ENCODE measurements at places on chromosomes 1 and 21.
A peak's percentile ranks its signal among the peaks of the same experiment; 100 is the strongest.

GRCh38 chr1:168939110-168939946 lies 167.2 kb upstream of the ATP1B1 start:
- peak; percentile 56 for DNase-seq

GRCh38 chr1:84377480-84378095 lies 20.7 kb upstream of the DNASE2B start:
- no peak for DNase-seq

DNA sequence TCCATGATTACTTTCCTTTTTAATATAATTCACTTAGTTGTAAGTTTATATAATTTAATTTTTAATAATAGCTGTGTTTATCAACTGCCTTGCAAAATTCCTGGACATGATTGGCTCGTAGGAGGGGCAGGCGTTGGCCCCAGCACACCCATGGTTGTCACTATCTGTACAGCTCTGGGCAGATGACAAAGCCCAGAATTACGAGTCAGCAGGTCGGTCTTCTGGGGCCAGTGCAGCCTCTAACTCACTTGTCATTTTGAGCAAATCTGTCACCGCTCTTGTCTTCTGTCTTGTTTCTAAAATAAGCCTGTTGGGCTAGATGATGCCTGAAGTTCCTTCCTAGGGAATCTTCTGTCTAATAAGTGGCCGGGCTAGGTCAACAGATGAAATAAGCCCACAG lies 21.4 kb upstream of the LRRC38 start:
- no peak for DNase-seq

GRCh38 chr1:22288593-22289241 lies 145.8 kb upstream of the WNT4 start:
- no peak for DNase-seq

DNA sequence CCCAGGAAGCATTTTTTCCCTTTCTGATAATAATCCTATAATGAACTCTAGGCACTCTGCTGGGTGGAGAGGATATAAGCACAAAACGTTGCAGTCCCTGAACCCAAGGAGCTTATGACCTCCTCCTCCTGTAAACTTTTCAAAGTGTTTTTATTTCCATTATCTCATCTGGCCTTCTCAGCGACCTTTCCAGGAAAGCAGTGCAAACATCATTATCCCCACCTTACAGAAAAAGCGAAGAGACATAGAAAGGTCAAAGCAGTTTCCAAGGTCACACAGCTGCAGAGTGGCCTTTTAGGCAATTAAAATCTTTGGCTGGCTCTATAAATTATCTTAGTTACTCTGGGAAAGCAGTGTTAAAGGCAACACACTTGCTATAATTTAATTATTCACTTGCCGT lies 63.8 kb downstream of the OLFML3 start:
- no peak for DNase-seq

GRCh38 chr1:24963099-24963872 lies 33.2 kb upstream of the RUNX3 start:
- no peak for DNase-seq

- DNase-seq, result no peak
Observed at GRCh38 chr1:1540090-1540817, at the start of gene TMEM240. Gene TMEM240 (minus strand): TSS chr1:1540624. CDS start chr1:1540346, 278 bp downstream.

- DNase-seq, result no peak
Observed at GRCh38 chr1:162421258-162422164, 9.6 kb upstream of the SH2D1B start.

GRCh38 chr1:50830621-50831020 lies 129.4 kb downstream of the FAF1 start:
- no peak for DNase-seq

DNA sequence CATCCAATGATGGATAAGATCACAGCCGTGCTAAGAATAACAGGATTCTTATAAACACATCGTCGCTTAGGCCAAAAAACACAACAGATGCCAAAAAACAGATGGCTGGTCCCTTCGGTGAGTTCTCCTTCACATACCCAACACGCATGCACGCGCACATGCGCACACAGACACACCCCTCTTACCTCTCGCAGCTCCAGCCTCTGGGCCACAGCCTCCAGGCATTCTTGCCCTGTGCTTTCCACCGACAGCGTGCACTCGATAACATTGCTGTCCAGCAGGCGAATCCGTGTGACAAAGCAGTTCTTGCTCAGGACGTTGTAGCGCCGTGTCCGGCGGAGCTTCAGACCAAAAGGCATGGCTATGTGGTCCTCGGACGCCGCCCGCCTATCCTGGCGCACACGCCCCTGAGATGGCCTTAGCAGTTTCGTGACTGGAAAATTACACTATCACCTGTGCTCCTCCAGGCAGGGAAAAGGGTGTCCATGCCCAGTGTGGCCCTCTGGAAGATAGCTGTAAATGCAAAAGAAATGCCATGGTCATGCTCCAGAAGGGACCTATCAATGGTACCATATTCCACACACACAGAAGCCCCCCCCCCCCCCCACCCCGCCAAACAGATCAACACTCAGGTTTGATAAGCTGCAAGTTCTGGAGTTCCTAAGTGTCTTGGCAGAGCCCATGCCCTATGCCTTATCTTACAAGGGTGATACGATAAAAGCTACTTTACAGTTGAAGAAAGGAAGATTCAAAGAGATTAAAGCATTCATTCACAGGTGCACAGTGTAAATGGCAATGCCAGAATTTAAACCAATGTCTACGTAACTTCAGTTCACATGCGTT lies 86.7 kb downstream of the PTPN14 start:
- no peak for DNase-seq

- DNase-seq, result no peak
Observed at GRCh38 chr1:246794048-246794827, 70.0 kb downstream of the SCCPDH start.

- DNase-seq, result no peak
Observed at GRCh38 chr1:2316451-2316961, 74.8 kb downstream of the MORN1 start.

DNA sequence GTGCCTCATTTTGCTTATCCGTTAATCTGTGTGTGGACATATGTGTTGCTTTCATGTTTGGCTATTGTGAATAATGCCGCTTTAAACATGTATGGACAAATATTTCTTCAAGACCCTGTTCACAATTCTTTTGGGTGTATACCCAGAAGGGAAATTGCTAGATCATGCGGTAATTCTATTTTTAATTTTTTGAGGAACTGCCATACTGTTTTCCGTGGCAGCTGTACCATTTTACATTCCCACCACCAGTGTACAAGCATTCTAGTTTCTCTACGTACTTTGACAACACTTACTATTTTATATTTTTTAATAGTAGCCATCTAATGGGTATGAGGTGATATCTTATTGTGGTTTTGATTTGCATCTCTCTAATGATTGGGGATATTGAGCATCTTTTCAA lies 7.1 kb upstream of the NID1 start:
- no peak for DNase-seq

GRCh38 chr1:59852117-59852516 lies 37.4 kb downstream of the HOOK1 start:
- no peak for DNase-seq

- DNase-seq, result no peak
Observed at GRCh38 chr21:36643374-36644250, 55.3 kb upstream of the SIM2 start.

DNA sequence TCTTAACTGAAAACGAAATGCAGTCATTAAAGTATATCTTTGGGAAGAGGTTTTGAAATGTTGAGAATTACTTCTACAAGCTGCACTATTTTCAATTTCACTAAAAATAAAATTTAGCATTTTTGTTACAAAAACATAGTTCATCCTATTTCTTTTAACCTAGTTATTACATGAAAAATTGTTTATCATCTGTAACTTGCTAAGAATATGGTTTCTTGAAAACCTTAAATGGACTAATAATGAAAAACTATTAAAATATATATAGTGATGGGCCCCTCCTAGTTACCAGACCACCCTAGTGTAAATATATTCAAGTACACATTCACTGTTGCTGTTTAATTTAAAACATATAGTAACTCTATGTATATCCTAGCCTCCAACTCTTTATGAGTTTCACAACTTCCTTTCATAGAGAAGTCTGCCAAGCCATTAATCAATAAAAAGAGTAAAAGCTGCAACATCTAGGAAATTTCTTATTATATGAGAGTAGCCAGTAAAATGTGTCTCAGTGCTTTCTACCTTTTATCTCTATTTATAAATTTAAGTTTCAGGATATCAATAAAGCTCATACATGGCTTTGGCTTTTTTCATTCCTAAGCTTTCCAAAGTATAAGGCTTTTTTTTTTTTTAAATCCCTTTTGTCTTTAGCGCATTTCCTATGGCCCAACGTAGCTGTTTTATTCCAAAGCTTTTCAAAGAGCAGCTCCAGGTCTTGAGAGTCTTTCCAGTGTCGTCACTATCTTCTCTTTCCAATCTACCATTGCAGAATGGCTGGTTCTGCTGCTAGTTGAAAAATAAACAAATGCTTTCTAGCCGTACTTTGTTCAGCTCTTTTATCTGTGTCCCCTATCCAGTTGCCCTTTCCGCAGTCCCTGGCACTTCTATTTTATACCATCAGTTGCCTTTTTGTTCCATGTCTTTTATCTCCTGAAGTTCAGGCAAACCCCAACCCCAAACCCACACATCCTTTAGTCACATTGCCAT lies 6.5 kb downstream of the IRF2BP2 start:
- peak; percentile 39 for DNase-seq

- DNase-seq, result peak; percentile 51
Observed at GRCh38 chr1:248862998-248863881, 4.4 kb upstream of the ZNF692 start.

All from NCI-H748 treated with DMSO at 0.1 percent for 48 hours (cell line).